ENCODE measurements at places on chromosomes 7 and 10.

DNA sequence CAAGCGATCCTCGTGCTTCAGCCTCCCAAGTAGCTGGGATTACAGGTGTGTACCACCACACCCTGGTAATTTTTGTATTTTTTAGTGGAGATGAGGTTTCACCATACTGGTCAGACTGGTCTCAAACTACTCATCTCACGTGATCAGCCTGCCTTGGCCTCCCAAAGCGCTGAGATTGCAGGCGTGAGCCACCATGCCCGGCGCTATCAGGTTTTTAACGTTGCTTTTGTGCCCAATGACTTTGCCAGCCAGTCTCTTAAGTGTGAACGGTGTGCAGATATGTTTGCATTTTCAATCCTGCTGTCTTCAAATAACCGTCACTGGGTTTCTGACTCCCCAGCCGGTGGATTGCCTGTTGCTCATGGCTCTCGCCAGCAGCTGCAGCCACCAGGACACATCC is 201.8 kb upstream of the PPP2R2D start:
- DNase-seq, result no peak

DNA sequence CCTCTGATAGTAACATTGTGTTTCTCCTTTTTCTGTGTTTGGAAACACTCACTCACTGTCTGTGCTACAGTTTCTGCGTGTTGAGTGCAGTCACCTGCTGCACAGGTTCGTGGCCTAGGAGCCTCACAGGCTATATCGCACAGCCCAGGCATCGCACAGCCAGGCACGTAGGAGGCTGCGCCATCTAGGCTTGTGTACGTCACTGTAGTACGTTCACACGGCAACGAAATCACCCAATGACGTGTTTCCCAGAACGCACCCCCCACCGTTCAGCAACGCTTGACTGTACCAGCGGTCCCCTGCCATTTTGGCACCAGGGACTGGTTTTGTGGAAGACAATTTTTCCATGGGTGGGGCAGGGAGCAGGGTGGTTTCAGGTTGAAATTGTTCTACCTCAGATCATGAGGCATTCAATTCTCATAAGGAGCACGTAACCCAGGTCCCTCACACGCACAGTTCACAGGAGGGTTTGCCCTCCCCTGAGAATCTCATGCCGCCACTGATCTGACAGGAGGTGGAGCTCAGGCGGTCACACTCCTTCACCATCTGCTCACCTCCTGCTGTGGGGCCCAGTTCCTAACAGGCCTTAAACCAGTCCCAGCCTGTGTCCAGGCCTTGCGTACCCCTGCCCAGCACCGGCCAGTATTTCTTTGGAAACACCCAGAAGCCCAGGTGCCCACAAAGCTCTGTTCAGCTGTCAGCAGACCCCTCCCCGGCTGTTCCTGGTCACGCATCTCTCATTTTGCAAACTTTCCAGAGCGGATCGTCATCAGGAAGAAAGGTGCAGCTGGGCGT is 23.2 kb upstream of the PRKAR1B start:
- DNase-seq, result no peak

GRCh38 chr7:157046681-157047080 is 36.2 kb upstream of the MNX1 start:
- DNase-seq, result no peak

DNA sequence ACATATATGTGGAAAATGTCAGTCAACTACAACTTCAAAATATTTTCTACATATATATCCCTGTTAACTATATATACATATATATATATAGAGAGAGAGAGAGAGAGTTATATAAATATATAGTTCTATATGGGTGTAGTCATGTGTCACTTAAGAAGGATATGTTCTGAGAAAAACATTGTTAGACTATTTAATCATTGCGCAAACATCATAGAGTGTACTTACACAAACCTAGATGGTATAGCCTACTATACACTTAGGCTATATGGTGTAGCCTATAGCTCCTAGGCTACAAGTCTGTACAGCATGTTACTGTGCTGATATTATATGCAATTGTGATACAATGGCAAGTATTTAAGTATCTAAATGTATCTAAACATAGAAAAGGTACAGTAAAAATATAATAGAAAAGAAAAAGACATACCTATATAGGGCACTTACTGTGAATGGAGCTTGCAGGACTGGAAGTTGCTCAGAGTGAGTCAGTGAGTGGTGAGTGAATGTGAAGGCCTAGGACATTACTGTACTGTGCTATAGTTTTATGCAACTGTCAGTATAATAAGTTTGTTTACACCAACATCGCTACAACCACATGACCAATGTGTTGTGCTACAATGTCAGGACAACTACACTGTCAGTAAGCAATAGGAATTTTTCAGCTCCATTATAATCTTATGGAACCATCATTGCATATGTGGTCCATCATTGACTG is 18.0 kb upstream of the FGL2 start:
- no peak for DNase-seq

GRCh38 chr7:65239707-65240352 is 133.8 kb upstream of the ZNF92 start:
- DNase-seq, result peak; percentile 51

DNA sequence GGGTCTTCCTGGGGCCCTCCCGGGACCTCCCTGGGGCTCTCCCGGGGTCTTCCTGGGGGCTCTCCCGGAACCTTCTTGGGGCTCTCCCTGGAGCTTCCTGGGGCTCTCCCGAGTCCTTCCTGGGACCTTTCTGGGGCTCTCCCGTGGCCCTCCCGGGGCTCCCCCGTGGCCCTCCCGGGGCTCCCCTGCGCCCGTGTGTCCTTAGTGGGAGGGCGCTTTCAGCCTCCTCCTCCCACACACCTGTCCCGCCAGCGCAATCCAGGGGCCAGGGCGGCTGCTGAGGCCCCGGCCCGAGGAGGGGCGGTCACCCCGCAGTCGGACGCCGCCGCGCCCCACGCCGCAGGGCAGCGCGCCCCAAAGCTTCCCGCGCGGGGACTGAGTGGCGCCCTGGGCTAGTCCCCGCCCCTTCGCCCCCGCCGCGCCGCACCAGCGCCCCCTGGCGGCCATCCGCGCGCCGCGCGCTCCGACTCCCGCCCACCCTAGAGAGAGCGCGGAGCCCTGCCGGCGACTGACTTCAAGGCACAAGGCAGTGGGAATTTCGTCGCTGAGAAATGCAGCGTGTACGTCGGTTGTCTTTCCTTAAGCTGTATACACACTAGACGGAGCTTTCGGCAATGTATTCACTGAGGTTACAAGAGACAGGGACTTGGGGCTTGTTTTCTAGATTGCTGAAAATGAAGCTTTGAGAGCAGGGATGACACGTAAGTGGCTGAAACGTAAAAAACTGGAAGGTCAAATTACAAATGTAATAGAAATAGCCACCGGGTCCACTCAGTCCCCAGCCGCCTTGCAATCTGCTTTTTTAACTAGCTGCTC is 47.1 kb downstream of the INSIG1 start:
- peak; percentile 56 for DNase-seq

DNA sequence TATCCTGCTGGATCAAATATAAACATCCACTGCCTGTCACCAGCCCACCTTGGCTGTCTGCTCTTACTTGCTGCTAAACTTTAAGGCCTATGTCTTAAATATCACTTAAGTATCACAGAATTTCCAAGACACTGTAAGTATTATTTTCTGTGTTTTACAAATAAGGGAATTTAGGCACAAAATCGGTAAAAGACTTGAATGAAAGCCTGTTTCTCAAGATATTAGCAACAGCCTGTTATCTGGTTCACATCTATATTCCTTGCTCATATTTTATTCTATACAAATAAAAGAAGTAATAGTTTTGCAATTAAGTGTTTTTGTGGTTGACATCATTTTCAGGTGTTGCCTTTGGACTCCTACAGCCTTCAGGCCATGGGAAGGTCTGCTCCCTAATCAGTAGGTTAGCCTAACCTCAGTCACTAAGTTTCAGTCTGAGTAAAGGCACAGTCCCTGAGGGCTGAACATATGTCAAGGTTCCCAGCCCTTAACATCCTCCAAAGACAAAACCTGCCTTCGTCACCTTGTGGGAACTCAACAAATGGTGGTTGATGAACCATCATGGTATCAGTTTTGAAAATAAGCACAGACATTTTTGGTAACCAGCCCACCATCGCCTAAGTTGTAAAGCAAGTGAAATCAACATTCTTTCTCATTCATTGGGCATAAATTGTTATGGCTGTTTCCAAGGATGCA is 127.1 kb downstream of the CREB5 start:
- no peak for DNase-seq

DNA sequence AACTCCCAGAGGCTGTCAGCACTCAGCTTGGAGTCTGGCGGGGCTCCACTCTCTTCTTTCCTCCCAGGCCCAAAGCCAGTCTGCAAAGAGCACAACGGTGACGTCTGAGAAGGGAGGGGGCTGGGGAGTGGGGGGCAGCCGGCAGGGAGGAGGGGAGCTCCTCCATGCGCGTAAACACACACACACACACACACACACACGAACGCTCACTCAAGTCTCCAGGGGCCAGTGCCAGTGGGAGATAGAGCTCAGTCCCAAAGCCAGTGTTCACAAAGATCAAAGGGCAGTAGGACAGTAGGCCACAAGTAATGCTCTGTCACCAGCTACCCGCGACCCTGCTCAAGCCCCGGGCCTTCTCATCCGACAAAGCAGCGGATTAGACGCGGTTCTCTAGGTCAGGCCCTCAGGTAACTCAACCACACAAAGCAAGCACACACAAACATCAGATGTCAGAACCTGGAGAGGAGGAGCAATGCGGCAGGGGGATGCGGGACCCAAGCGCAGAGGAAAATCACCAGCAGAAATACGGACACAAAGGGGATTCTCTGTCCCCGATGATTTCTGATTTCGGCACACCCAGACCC is 19.9 kb downstream of the TCAF1 start:
- DNase-seq, result peak; percentile 83

DNA sequence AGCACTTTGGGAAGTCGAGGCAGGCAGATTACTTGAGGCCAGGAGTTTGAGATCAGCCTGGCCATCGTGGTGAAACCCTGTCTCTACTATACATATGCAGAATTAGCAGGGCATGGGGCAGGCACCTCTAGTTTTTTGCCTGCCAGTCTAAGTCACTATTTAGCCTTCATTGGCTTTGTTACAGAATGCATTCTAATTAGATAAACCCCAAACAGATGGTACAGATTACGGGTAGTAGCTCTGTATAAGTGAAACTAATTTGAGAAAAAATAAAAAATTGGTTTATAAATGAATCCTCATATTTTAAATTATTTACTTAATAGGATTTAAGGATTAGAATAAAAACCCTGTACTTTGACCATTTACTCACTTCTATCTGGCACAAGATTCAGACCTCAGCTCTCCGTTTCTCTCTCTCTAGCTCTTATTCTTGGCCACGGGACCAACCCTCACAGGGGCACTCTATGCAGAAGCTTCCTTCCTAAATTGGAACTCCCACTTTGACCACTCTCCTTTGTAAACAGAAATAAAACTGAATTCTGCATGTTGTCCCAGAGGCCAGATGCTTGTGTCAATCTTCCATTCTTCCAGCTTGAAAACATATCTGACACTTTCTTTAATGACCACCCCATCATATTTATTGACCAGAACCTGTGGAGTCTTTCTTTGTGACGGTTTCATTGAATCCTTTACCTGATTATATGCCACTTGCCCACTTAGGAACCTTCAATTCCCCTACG is 26.8 kb downstream of the BET1 start:
- DNase-seq, result no peak

GRCh38 chr10:62034096-62034640 is 132.7 kb downstream of the ARID5B start:
- DNase-seq, result no peak

DNA sequence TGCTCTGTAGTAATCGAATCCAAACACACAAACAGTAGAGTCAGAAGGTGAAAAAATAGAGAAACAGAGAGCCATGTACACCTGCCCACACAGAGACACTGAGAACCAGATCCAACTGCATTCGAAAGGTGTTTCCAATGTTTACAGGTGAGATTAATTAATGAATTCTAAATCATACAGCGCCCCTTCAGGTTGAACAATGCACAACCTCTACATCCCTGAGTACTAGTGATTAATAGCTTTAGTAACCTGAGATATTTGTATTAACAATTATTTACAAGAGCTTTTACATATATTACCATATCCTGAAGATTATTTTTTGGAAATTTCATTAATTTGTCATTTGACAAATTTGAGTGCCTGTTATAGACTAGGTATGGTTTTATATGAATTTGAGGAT is 7.6 kb upstream of the MRC1 start:
- DNase-seq, result no peak

GRCh38 chr7:123692471-123692877 is 36.8 kb downstream of the LMOD2 start:
- DNase-seq, result no peak

GRCh38 chr10:49157229-49157628 is 23.4 kb upstream of the FAM170B start:
- no peak for DNase-seq

DNA sequence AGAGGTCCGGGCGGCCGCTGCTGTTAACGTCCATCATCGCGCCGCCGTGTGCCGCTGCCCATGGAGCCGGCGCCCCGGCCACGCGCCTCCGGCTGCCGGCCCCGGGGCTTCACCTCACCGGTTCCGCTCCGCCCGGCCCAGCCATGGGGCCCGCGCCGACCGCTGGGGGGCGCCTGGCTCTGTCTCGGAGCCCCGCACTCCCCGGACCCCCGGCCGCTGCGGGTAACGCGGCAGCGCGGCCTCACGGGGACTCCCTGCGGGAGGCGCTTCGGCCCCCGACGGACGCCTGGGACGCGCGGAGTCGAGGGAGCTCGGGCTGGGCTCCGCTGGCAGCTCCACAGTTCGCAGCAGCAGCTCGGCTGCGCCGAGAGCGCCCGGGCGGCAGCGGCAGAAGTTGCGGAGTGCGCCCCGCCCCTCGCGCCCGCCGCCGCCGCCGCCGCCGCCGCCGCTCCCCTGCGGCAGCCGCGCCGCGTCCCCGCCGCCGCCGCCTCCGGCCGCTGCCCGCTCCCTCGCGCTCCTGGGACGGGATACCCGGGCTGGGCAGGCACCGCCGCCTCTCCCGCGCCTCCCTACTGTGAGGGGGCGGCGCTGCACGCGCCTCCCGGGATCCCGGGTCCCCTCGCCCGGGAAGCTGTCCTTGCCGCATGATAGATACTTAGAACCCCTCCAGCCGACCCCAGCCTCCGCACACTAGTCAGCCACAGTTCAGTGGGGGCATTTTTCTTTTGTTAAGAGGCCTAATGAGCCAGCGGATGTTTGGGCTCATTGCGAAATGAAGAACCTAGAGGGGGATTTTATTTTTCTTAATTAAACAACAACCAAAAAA is at the start of gene HTR7:
Gene HTR7 (minus strand): TSS at position 405 of the 826 bp plus-strand sequence. CDS start 368 bp downstream, at position 37.
- DNase-seq, result peak; percentile 62

- DNase-seq, result no peak
These were observed 276.2 kb upstream of the SEMA3C start for GRCh38 chr7:81195033-81195432.

- no peak for DNase-seq
These were observed 58.9 kb downstream of the PRKAR2B start for GRCh38 chr7:107103369-107103768.

DNA sequence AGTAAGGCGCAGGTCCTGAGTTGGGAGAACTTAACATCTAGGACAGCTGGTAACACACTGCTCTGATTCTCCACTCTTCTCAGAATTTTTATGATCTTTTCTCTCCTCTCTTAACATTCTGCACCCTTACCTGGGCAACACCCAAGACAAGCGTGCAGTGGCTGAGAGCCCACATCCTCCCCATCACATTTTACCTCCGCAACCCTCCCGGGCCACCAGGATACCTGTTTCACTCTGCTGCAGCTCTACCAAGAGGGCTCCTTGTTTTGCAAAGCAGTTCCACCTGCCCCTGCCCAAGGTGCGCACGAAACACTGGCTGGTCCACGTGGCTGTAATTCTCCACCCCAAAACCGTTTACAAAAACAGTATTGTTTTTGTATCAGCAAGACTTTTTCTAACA is 81.5 kb downstream of the ITIH5 start:
- DNase-seq, result no peak

- peak; percentile 33 for DNase-seq
These were observed 61.4 kb downstream of the SYPL1 start for GRCh38 chr7:106050746-106051117.

GRCh38 chr7:3538041-3538440 is 237.0 kb downstream of the SDK1 start:
- no peak for DNase-seq

All from muscle of back (tissue), 13 donors.